Spleen (tissue), 13 donors: ENCODE measurements at places on chromosomes 12 and 14.

- no peak for DNase-seq
These were observed 43.6 kb upstream of the KCNH5 start for GRCh38 chr14:63088865-63089264.

- DNase-seq, result no peak
These were observed 57.2 kb downstream of the MVK start for GRCh38 chr12:109630815-109631214.

DNA sequence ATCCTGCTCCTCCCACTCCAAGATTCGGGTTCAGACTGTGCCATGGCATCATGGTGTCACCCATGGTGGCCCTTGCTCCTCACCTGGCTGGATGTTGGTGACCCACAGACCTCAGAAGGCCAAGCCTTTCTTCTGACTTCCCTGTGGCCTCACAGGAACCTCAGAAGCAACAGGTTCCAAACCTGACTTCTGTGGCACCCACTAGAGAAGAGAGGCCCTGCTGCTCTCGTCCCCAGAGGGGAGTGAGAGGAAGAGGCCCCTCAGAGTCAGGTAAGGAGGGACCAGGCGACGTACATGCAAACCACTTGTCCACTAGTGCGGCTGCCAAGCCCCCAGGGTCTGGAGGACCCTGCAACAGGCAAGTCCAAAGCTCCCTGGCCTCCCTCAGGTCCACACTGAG is 10.4 kb downstream of the CLBA1 start:
- no peak for DNase-seq

GRCh38 chr14:29352706-29353080 is 575.0 kb downstream of the PRKD1 start:
- DNase-seq, result no peak

- no peak for DNase-seq
These were observed 27.1 kb upstream of the PCNX4 start for GRCh38 chr14:60064491-60065072.

DNA sequence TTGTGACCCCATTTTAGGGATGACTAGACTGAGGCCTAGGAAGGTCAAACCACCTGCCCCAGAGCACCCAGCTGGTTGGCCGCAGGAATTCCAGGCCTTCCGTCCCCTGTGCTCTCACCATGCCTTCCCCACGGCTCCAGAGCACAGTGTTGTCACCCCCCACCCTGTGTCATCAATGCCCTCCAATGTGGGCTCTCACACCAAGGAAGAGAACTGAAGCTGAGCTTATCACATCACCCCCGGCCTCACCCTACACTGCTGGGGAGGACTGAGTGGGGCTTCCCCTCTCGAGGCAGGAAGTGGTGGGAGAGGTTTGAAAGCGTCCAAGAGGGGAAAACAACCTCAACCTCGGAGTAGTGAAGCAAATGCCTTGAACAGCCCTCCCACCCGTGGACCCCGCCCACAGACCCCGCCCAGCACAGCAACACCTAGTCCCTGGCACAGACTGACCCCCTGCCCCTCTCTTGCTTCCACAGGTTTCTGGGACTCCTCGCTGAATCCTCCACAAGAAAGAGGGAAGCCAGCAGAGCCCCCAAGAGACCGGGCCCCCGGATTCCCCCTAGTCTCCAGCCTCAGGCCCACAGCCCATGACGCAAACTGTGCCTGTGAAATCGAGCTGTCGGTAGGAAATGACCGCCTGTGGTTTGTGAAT is 97.2 kb downstream of the LGMN start:
- peak; percentile 93 for DNase-seq

GRCh38 chr14:101184104-101184455 is 280.6 kb upstream of the RTL1 start:
- DNase-seq, result peak; percentile 46

DNA sequence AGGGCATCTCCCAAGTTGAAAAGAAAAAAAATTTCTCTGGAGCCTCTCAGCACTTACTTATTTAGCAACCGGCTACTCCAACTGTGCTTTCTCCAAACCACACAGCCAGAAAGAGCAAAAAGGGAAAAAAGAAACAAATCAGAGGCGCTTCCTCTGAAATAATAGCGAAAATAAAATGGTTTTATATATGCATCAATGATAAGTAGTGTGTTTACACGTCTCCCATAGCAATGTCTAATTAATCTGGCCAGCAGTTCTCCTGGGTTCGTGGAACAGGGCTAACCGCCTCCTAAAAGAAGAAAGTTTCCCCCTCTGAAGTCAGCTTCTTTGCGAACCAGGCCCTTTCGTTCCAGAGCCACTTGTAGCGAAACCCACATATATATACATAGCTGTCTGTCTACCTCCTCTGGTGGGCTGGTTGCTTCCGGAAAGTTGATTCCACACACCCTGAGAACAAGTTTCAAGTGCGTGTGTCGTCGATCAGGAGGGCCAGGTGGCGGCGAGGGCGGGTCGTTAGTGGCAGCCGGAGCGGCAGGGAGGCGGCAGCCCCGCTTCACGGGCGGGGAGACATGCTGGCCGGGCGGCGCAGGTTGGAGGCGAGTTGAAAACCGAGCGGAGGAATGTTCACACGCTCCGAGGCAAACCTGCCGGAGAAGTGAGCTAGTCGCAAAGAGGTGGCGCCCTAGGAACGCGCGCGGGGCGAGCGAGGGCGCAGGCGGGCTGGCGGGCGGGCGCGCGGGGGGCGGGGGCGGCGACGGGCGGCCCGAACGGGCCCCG is 2.7 kb downstream of the PTHLH start:
- peak; percentile 78 for DNase-seq
